LoVo (cell line): ENCODE measurements at places on chromosomes 16 and 17.

GRCh38 chr16:73018821-73019456 is 29.0 kb downstream of the ZFHX3 start:
- no peak for DNase-seq

GRCh38 chr16:23597003-23597756 is 1.1 kb upstream of the NDUFAB1 start:
- DNase-seq = peak; percentile 61

DNA sequence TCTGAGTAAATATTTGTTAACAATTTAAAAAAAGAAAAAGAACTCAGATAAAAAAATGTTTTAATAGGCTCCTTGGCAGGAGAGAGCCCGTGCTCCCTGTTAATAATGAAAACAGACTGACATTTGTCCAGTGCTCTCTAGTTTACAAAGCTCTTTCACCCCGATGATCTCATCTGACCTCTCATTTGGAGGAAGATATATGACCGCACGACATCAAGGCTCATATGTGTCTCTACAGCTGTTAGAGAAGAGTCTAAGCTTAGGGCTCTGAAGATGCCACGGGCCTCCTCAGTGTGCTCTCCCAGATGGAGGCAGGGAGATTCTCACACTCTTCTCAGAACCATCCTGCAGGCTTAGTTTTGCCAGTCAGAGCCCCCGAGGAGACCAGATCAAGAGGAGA is 280.8 kb upstream of the IRX5 start:
- no peak for DNase-seq

- no peak for DNase-seq
Observed at GRCh38 chr16:75928295-75928694, 202.0 kb upstream of the CPHXL start.

GRCh38 chr17:57988301-57989250 is 522 bp upstream of the VEZF1 start:
- DNase-seq = peak; percentile 75

DNA sequence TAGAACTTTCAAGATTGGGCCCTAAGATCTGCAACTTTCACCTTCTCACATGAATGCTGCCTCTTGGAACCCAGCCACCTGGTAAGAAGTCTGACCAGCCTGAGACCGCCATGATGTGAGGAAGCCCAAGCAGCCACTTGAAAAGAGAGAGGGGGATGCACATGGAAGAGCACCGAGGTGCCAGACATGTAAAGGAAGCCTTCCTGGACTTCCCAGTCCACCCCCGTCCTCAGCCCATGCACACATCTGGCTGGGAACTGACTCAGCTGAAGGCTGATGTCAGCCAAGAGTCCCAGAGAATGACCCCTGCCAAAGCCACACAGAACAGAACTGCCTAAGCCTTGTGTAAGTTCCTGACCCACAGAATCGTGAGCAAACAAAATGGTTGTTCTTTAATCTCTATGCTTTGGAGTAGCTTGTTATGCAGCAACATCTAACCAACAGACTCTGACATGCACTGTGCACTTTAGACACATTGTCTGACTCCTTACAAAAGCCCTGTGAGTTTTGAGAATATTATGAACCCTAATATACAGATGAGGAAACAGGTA is 86.7 kb downstream of the RMI2 start:
- no peak for DNase-seq

GRCh38 chr17:49552070-49552751 is 23.5 kb upstream of the NXPH3 start:
- DNase-seq = no peak

- DNase-seq = no peak
Observed at GRCh38 chr16:81823111-81823510, 44.0 kb downstream of the PLCG2 start.

DNA sequence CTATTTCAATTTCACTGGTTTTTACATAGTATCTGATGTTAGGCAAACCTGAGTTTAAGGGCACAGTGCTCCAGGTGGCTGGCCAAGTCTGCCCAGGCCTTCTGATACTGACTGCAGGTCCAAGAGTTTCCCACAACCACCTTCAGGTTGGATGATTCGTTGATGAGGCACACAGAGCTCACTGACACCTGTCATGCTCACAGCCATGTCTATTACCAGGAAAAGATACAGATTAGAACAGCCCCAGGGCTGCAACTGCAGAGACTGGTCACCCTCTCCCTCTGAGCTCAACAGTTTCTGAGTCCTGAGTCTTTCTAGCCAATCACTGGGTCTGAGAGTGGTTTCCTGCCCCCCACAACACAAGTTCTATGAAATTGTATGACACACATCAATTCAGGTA is 37.2 kb downstream of the MEAK7 start:
- no peak for DNase-seq

DNA sequence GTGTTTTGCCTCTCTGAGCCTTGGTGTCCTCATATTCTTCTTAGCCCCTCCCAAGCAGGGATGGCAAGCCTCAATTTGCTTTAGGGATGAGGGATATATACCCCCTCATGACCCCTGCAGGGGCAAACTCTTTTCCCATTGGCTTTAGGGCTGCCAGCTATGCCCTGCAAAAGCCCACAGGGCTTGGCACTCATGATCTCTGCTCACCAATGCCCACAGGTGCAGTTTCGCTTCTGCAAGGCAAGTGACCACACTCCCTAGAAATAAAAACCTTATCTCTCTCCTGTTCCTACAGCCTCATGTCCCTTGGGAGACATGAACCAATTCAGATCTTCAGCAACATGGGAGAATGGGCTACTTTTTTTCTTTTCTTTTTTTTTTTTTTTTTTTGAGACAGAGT is 8.8 kb downstream of the BEAN1 start:
- no peak for DNase-seq

DNA sequence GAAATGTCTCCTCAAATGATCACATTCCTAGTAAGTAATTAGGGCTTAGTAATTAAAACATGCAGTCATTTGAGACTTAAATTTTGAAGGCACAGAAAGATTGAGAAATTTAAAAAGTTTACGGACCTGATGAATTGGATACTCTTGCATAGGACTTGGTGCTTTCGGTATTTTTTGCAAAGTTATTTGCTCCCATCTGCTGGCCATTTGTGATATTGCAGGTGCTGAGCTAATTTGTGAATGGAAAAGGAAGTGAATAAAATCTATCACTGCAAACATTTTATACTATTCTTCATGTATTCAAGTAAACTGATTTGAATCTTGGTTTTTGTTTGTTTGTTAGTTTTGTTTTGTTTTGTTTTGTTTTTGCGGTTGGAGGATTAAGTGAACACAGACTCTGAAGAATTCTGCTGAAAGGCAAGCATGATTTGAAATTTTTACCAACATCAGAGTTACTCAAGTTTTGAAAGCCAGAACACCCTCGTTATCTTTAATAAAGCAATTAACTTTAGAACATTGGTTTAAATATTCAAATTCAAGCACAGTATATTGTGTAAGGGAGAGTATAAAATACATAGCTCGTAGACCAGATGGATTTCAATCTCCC is 689.5 kb upstream of the RBFOX1 start:
- peak; percentile 39 for DNase-seq

GRCh38 chr17:51537996-51538550 is 277.7 kb downstream of the UTP18 start:
- no peak for DNase-seq

GRCh38 chr17:67211742-67212141 is 33.3 kb downstream of the HELZ start:
- no peak for DNase-seq

DNA sequence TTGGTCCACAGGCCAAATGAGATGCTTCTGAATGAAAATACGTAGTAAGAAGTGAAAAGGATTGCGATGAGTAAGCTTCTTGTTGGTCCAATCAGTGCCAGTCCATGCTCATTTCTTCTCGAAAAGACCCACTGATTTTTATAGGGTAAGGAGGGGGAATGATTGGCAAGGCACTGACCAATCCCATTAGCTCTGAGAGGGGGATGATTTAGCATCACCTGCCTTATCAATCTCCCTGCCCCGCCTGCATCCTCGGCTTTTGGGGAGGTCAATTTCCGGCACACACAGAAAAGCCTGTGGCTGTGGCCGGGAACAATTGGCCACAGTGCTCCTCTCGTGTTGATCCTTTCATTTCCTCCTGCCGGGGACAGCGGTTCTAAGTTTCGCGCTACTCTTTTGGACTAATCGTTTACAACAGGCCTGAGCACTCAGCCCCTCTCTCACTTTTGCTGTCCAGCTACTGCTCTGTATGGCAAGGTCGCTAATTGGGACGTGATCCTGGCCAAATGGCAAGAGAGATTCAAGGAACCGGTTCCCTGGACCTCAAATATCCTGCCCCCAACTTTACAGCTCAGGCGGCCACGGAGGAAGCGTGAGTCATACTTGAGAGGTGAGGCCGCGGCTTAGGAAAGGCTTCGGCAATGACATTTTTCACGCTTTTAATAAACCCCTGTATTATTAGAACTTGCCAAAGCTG is 43.1 kb downstream of the TBX4 start:
- peak; percentile 67 for DNase-seq

GRCh38 chr17:39181303-39181702 is 15.3 kb upstream of the ARL5C start:
- DNase-seq = no peak

DNA sequence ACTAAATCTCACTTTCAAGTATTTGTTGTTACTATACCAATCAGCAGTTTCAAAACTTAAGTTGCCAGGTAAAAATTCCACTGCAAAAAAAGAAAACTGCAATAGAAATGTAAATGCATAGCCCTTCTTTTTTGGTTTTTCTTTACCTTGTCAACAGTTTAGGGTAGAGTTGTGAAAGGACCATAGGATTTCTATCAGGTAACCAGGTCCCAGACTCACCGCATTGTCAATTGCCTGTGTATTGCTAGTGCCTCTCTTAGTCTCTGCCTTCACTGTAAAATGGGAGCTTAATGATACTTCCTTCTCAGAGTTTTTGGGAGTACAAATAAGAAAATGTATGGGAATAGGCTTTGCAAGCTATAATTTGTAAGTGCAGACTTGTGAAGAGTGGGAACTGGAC is 145.0 kb downstream of the FTO start:
- no peak for DNase-seq

- no peak for DNase-seq
Observed at GRCh38 chr16:27346819-27347218, 33.0 kb downstream of the IL4R start.

DNA sequence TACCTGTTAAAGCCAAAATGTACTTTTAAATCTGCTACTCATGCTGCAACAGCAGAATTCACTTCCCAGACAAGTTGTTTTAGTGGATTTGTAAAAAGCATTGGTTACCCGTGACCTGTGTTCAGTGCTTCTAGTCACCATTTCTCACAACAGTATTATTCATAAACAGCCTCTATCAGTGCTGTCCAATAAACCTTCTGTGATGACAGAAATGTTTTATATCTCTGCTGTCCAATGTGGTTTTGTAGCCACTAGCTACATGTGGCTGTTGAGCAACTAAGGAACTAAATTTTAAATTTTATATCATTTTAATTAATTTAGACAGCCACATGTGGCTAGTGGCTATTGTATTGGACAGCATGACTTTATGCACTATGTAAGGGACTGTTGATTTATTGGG is 12.6 kb downstream of the MAP3K3 start:
- no peak for DNase-seq

DNA sequence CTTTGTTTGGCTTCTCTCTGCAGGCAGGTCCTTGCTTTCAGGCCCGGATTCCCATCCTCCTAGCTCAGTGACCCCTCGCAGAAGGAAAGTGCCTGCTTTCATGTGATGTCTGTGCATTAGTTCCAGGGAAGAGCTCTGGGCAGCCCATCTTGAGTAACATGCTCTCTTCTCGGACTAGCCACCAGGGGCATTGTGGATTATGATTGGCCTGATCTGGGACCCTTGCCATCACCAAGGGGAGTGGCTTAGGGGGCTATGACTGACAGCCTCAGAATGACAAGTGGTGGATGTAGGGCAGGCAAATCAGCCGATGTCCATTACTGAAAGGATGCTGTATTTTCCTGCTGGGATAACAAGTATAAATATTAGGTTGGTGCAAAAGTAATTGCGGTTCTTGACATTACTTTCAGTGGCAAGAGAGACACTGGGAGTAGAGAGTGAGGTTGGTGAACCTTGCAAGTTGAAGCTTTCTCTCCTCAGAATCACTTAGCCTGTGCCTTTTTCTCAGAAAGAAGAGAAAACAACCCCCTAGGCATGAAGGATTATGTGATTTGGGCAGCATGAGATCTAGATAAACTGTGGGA is 71.5 kb upstream of the MPHOSPH6 start:
- DNase-seq = no peak

DNA sequence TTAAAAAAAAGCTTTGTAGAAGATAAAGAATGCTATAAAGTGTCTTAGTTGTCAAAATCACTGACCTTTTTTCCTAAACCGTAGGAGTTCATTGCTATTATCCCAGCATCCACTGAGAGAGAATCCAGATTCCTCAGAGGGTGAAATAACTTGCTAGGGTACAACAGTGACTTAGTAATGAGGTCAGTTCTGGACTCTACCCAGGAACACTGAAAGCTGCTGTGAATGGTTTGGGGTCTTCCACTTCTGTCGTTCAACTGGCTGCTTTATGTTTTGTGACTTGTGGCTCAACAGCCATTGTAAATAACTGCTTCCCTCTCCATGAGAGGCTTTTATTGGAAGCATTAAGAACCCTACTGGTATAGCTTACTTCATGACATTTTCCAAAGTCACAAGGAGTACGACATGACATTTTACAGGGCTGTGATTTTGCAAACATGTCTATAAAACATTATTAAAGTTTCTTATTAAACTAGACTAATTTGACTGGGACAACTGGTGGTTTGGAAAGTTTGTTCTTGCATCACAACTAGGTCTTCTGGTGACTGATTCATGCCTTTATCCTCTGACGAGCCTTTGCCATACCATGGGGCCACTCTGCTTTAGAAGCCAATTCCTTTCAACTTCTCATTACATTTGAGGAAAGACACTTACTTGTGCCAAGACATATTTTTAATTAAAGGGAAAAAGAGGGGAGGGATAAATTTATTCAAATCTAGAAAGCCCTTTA is 92.2 kb upstream of the CDH11 start:
- no peak for DNase-seq

DNA sequence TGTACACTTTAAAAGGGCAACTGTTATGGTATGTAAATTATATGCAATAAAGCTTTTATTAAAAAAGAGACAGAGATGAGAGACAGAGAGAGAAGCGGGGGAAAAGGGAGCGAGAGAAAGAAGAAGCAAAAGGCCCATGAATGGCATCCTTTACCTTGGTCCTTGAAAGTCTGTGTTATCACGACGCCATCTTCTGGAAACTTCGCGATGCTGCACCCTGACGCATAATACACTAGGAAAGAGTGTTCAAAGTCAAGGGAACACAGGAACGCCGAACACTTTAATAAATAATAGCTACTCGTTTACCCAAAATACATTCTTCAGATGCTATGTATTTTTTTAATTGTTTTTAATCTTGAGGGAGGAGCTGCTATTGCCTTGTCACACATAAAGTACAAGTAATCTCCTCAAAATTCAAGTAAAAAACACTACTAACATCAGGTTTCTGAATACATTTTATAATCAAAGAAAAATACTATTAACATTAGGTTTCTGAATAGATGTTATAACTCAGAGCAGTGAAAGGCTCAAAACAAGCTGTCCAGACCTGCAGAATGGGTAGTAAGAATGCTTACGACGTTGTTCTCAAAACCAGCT is 23.0 kb upstream of the SLC38A8 start:
- DNase-seq = peak; percentile 42

DNA sequence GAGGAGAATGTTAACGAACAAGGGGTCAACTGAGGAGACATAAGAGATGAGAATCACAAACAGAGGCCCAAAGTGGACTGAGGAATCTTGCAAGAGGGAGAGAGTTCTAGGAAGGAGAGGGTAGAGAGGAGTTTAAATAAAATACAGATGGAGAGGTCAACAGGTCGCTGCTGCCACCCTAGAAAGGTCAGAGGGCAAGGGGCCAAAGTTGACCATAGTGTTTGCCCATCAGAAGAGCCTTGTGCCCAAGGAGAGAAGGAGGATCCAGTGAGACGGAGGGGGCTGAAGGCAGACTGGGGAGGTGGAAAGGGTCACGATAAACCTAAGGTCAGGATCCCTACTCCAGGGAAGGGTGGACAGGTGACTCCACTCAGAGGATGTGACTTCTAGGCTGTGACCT is 6.9 kb upstream of the ITGA3 start:
- no peak for DNase-seq
